ENCODE measurements at places on chromosomes 12 and 14.

DNA sequence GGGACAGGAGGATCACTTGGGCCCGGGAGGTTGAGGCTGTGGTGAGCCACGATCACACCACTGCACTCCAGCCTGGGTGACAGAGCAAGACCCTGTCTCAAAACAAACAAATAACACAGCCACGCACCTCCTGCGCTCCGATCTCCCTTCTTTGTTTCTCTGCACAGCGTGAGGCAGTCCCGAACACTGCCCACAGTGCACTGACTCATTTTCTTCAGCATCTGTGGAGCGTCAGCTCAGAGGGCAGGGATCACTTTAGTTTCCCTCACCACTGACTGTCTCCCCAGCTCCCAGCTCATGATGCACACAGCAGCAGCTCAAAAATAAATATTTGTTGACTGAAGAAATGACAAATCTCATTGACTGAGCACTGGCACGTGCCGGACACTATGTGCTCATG, 883 bp upstream of the MYL2 start:
- no peak for DNase-seq

GRCh38 chr14:22973217-22974032, 8.9 kb downstream of the AJUBA start:
- no peak for DNase-seq

GRCh38 chr12:12436831-12437345, 80.0 kb downstream of the BORCS5 start:
- no peak for DNase-seq

GRCh38 chr12:19196959-19197630, 67.6 kb downstream of the PLEKHA5 start:
- DNase-seq, result no peak

GRCh38 chr14:61954306-61954705, 192.1 kb downstream of the SNAPC1 start:
- DNase-seq, result no peak

DNA sequence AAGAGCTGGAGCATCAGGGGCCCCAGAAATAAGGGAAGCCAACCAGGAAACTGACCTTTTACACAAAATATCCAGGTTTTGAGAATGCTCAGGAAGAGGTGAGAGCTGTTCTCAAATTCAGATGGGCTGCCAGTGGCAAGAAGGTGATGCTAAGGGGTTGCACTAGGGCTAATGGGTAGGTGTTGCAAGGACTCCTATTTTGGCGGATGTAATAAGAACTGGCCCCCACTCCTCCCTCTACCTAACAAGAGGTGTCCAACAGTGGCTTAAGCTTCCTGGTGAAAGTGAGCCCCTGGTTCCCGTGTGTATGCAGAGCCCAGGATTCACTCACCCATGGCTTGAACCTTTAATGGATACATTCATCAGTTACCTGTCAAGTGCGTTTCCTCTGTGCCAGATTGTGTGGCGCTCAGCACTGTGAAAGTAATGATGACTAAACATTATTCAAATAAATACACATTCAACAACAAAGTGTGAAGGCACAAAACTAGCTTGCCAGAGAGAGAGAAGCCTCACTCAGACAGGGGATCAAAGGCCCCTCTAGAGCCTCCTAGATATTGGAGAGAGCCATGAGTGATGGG, 705 bp upstream of the CHGA start:
- DNase-seq, result no peak

DNA sequence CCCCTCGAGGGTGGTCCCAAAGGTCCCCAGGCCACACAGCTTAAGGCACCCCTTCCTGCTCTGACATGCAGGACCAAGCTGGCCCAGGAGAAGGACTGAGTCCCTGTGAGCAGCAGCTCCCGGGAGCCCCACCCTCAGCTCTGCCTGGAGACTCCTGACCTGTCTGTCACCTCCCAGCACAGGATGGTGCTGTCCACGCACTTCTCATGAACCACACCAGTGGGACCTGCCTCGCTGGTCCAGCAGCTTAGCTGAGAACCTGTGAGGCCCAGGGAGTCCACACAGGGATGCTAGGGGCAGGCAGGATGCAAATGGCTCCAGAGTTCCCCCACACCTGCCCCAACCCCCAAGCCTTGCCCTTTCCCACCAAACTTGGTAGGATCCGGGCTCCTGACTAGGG, 27.7 kb downstream of the CCDC85C start:
- no peak for DNase-seq

- DNase-seq, result no peak
These were observed 3.0 kb upstream of the LGALS3 start for GRCh38 chr14:55126034-55126433.
